ENCODE measurements at places on chromosomes 6 and 20. TPM values are rescaled to one million over a fixed set of nuclear protein-coding genes. Genes with fewer than 3 reads are reported as not detected.
A peak's percentile ranks its signal among the peaks of the same experiment; 100 is the strongest.

TNFRSF6B gene
- total RNA-seq: not detected

GRCh38 chr6:66538551-66539135 lies 831.6 kb upstream of the EYS start:
- no peaks in the 10 kb centered on the region for H3K36me3 ChIP-seq
- H3K4me1 ChIP-seq: no peaks in the 10 kb centered on the region
- no peak overlapping the region for H3K4me3 ChIP-seq
- no peak for DNase-seq
- no peak overlapping the region for H3K27ac ChIP-seq
- H3K27me3 ChIP-seq: no peaks in the 10 kb centered on the region

GRCh38 chr6:18371010-18371409 lies 16.1 kb upstream of the RNF144B start:
- no peaks in the 10 kb centered on the region for H3K36me3 ChIP-seq
- DNase-seq: no peak
- H3K27me3 ChIP-seq: no peaks in the 10 kb centered on the region
- no peak overlapping the region for H3K27ac ChIP-seq

MRAP2 gene
- total RNA-seq: 2.5 TPM

DNA sequence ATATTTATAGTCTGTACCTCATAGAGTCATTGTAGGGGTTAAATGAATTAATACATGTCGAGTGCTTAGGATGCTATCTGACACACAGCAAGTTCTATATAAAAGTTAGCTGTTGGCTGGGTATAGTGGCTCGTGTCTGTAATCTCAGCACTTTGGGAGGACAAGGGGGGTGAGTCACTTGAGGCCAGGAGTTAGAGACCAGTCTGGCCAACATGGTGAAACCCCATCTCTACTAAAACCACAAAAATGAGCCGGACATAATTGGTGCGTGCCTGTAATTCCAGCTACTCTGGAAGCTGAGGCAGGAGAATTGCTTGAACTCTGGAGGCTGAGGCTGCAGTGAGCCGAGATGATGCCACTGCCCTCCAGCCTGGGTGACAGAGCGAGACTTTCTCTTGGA lies 222.9 kb downstream of the UBE3D start:
- H3K27ac ChIP-seq: no peak overlapping the region
- no peak for DNase-seq
- no peaks in the 10 kb centered on the region for H3K4me1 ChIP-seq
- no peaks in the 10 kb centered on the region for H3K27me3 ChIP-seq

ESR1 gene
- 0.03 TPM for total RNA-seq

GRCh38 chr6:21855811-21856455 lies 262.4 kb downstream of the SOX4 start:
- H3K4me3 ChIP-seq: no peak overlapping the region
- DNase-seq: no peak
- H3K27ac ChIP-seq: no peak overlapping the region
- no peaks in the 10 kb centered on the region for H3K27me3 ChIP-seq
- H3K36me3 ChIP-seq: no peaks in the 10 kb centered on the region

DNA sequence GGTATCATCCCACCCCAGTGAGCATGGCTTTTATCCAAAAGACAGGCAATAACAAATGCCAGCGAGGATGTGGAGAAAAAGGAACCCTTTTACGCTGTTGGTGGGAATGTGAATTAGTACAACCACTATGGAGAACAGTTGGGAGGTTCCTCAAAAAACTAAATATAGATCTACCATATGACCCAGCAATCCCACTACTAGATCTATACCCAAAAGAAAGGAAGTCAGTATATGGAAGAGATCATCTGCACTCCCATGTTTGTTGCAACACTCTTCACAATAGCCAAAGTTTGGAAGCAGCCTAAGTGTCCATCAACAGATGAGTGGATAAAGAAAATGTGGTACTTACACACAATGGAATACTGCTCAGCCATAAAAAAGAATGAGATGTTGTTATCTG lies 5.9 kb upstream of the KIAA1755 start:
- no peak overlapping the region for H3K27ac ChIP-seq
- H3K4me1 ChIP-seq: peaks cover 8% of the 10 kb centered on the region
- no peaks in the 10 kb centered on the region for H3K27me3 ChIP-seq
- no peak for DNase-seq

KCNK15 gene
- total RNA-seq: 7.4 TPM

- peak overlapping the region; percentile 40 for H3K4me3 ChIP-seq
- H3K4me1 ChIP-seq: no peaks in the 10 kb centered on the region
- H3K27ac ChIP-seq: no peak overlapping the region
- H3K36me3 ChIP-seq: no peaks in the 10 kb centered on the region
These were observed 912 bp downstream of the EYA4 start for GRCh38 chr6:133241901-133242636.

DNA sequence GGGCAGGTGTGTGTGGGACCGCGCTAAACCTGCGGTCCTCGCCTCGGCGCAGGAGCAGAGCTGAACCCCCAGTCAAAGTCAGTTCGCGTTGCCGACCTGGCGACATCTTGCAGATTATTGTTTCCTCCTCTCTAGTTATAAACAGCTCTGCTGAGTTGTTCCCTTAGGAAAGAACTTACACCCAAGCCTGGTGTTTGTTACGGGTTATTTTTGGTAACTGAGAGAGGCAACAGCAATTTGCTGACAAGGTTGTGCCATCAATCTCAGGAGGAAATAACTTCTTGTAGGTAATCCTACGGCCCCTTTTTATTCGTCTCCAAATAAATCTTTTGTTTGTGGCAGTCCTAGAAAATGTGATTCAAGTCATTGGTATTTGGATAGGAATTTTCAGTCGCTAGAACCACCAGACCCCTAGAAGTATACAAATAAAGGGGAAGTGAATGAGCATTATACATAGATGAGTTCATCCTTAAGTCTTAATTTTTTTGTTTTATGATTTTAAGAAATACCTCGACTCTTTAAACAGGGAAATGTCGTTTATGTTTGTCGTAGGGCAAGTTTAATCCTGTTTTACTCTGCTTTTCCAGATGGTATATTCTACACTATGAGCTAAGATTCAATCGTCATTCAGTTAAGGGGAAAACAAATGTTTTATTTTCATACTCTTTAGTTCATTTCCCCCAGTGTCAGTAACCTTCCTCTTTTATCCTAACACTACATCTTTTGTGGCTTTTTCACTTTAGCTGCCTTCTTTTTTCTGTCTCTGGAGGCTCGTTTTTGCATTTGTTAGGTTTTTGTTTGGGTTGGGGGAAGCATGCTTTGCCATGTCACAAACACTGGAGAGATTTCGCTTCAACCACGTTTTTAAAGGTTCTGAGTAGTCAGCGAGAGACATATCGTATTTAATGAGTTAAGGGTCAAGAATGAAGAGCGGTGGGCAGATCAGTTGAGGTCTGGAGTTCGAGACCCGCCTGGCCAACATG lies 1.2 kb downstream of the PM20D2 start:
- no peaks in the 10 kb centered on the region for H3K27me3 ChIP-seq
- peaks cover 12% of the 10 kb centered on the region for H3K4me1 ChIP-seq
- DNase-seq: no peak
- peak overlapping the region; percentile 70 for H3K27ac ChIP-seq

GRCh38 chr6:95364016-95364604 lies 213.2 kb upstream of the MANEA start:
- H3K4me1 ChIP-seq: no peaks in the 10 kb centered on the region
- H3K36me3 ChIP-seq: no peaks in the 10 kb centered on the region
- DNase-seq: peak; percentile 10
- H3K27ac ChIP-seq: no peak overlapping the region
- H3K4me3 ChIP-seq: no peak overlapping the region

PRPF6 gene
- 88.4 TPM for total RNA-seq

- no peaks in the 10 kb centered on the region for H3K27me3 ChIP-seq
- H3K4me1 ChIP-seq: no peaks in the 10 kb centered on the region
- H3K36me3 ChIP-seq: no peaks in the 10 kb centered on the region
- no peak overlapping the region for H3K4me3 ChIP-seq
These were observed 130.0 kb upstream of the TCF21 start for GRCh38 chr6:133758815-133759335.

BTN3A1 gene
- 5.0 TPM for total RNA-seq

DNA sequence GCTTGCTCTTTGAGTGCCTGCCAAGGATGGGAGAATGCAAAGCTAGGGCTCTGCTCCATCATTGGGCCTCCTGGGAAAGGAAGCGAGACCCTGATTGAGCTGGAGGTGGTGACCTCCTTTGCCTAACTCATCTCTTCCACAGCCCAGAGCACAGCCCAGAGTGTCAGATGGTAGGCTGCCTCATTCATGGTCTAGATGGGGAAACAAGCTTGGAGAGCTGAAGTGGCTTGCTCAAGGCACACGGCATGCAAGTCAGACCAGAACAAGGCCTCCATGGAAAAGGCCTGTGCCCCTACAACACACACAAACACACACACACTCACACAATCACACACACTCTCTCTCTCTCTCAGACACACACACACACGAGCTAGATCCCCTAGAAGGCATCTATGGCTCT lies 17.5 kb downstream of the TGM3 start:
- no peaks in the 10 kb centered on the region for H3K36me3 ChIP-seq
- no peak overlapping the region for H3K4me3 ChIP-seq
- H3K27ac ChIP-seq: no peak overlapping the region
- no peak for DNase-seq

DNA sequence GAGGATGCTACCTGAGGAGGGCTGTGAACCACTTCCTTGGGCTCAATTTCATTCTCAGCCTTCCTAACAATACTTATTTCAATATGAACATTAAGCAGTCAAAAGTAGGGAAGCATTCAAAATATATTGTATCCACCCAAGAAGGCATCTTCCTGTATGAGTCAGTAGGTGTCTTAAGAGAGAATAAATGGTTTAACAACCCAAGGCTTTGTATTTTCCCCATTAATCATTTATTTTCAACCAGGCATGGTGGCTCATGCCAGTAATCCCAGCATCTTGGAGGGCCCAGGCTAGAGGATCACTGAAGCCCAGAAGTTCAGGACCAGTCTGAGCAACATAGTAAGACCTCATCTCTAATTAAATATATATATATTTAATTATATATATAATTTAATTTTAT lies 74.5 kb upstream of the MARCKS start:
- H3K27me3 ChIP-seq: no peaks in the 10 kb centered on the region
- DNase-seq: no peak
- no peaks in the 10 kb centered on the region for H3K4me1 ChIP-seq
- H3K4me3 ChIP-seq: no peak overlapping the region
- no peaks in the 10 kb centered on the region for H3K36me3 ChIP-seq
- H3K27ac ChIP-seq: no peak overlapping the region

PLN gene
- total RNA-seq: not detected

DNA sequence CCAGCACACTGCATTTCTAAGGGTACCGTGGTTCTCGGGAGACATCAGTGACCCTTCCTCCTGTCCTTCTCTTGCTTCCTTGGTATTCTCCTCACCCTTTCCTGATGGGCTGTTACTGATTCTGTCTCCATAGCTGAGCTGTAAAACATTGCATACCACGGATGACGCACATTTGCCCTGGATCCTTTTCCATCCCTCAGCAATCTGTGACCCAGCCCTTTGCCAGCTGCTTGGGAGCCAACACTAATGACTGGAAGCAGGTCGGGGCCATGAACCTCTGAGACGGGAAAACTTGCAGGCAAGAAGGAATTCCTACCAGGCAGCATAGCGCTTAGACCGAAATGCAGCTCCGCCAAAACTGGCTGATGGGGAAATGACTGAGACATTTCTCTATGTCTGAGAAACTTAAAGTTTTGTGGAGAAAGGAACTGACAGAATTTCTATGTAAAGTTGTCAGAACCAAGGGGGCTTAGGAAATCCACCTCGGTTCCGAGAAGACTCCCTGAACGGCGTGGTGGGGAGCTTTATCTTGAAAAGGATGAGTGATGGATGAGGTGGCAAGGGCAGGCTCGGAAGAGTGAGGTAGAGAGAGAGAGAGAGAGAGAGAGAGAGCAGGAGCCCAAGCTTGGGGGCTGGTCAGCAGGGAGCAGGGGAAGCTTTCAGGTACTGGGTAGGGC lies 19.2 kb downstream of the TUBB2B start:
- H3K36me3 ChIP-seq: no peaks in the 10 kb centered on the region
- no peaks in the 10 kb centered on the region for H3K27me3 ChIP-seq
- no peak overlapping the region for H3K4me3 ChIP-seq
- DNase-seq: no peak
- H3K4me1 ChIP-seq: peaks cover 10% of the 10 kb centered on the region

DNA sequence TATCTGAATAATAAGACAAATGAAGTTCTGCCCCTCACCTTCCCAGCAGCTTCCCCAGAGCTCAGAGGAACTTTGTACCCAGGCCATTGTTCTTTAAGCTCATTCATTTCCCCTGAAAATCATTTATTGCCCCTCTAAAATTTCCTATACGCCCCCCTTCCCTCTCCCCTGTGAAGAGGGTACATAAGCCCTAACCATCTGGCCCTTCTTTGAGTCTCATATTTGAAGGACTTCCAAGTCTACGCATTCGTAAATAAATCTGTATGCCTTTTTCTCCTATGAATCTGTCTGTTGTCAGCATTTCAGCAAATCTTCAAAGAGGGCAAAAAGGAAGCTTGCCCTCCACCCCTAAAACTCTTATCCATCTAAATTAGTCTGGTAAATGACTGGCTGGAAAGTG lies 73.1 kb upstream of the DST start:
- DNase-seq: no peak
- no peaks in the 10 kb centered on the region for H3K36me3 ChIP-seq
- no peak overlapping the region for H3K4me3 ChIP-seq
- peaks cover 59% of the 10 kb centered on the region for H3K4me1 ChIP-seq
- no peaks in the 10 kb centered on the region for H3K27me3 ChIP-seq

LSM14B gene
- 52.2 TPM for total RNA-seq

DNA sequence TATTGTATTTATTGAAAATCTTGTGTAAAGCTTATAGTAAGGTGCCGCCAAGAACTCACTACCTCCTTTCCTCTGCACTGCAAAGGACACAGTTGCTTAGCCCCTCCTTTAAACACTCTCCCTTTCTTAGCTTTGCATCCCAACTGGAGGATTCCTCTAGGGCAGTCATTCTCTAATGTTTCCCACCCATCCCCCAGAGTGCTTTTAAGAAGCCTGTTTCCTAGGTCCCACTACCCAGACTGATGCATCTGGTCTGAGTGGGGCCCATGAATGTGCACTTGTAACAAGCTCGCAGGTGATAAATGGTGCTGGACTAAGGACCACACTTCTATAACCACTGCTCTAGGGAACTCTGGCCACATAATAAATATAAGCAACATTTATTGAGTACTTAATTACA lies 55.2 kb downstream of the B4GALT5 start:
- no peak for DNase-seq
- no peaks in the 10 kb centered on the region for H3K27me3 ChIP-seq
- peaks cover 3% of the 10 kb centered on the region for H3K36me3 ChIP-seq
- no peak overlapping the region for H3K4me3 ChIP-seq
- H3K4me1 ChIP-seq: peaks cover 19% of the 10 kb centered on the region

- DNase-seq: no peak
- H3K27me3 ChIP-seq: no peaks in the 10 kb centered on the region
- no peak overlapping the region for H3K4me3 ChIP-seq
- peaks cover 11% of the 10 kb centered on the region for H3K4me1 ChIP-seq
- H3K36me3 ChIP-seq: peaks cover 7% of the 10 kb centered on the region
These were observed 33.7 kb upstream of the ZBP1 start for GRCh38 chr20:57653910-57654309.

GRCh38 chr6:13425943-13426931 lies 61.2 kb downstream of the GFOD1 start:
- no peak overlapping the region for H3K4me3 ChIP-seq
- no peaks in the 10 kb centered on the region for H3K36me3 ChIP-seq
- no peaks in the 10 kb centered on the region for H3K27me3 ChIP-seq
- no peak for DNase-seq

IPCEF1 gene
- total RNA-seq: 0.28 TPM
